Osteoblast (primary cell): ENCODE measurements at places on chromosomes 12 and 14. TPM values are rescaled to one million over a fixed set of nuclear protein-coding genes. Genes with fewer than 3 reads are reported as not detected.

DNA sequence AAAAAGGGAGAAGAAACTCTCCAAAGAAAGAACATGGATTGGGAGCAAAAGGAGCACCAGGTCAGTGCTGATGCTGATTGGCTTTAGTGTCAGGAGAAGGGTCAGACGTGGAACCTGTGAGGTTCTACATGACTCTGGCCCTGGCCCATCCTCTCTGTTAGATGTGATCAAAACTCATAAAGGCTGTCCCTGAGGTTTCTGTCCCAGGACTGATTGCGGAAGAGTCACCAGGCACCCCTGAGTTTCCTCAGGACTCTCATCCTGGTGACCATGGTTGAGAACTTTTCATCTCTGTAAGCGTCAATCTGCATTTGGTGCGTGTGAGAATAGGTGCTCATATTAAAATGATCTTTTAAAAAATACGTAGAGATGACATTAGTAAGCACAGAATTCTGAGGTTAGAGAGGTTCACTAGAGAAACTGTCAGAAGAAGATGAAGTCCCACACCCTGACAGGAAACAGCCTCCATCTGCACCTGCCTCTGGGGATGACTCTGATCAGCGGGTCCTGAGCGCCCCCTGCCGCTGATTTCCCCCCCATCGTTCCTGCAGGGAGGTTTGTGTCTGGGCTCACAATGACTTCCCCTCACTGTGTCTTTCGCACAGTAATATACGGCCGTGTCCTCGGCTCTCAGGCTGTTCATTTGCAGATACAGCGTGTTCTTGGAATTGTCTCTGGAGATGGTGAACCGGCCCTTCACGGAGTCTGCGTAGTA, 741.8 kb downstream of the TMEM121 start:
- H3K27ac ChIP-seq, result no peak overlapping the region
- no peak for DNase-seq
- no peaks in the 10 kb centered on the region for H3K4me1 ChIP-seq
- H3K4me3 ChIP-seq, result no peak overlapping the region
- no peaks in the 10 kb centered on the region for H3K27me3 ChIP-seq

DNA sequence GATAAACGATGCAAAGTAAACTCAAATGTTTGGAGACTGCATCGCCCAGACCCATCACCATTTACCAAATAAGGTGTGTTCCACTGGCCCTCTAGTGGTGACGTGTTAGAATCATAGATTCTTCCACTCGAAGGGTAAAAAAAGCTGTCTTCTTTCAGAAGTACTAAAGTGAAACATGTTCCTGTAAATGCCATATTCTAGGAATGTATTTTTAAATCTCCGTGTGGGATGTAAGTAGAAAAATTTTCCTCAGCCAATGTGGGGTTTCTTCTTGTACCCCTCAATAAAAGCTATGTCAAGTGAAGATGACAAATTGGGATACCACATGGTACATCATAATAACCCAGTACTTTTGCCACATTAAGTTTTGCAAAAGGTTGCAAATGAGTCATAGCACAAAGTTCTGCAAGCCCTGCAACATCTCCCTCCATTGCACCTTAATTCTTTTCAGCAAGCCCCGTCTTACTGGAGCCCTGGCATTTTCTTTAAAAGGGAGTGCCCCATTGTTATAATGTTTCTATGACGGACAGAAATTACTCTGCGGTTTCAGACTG, 100.8 kb downstream of the CCER1 start:
- peaks cover 4% of the 10 kb centered on the region for H3K4me1 ChIP-seq
- peak overlapping the region; percentile 54 for H3K4me3 ChIP-seq
- H3K36me3 ChIP-seq, result no peaks in the 10 kb centered on the region
- no peak for DNase-seq

GRCh38 chr12:95337146-95337545, 119.5 kb downstream of the VEZT start:
- no peaks in the 10 kb centered on the region for H3K36me3 ChIP-seq
- no peaks in the 10 kb centered on the region for H3K27me3 ChIP-seq
- no peak overlapping the region for H3K4me3 ChIP-seq
- H3K4me1 ChIP-seq, result peaks cover 16% of the 10 kb centered on the region
- DNase-seq, result no peak
- H3K27ac ChIP-seq, result no peak overlapping the region

- no peaks in the 10 kb centered on the region for H3K4me1 ChIP-seq
- peaks cover 17% of the 10 kb centered on the region for H3K27me3 ChIP-seq
- no peak for DNase-seq
- no peaks in the 10 kb centered on the region for H3K36me3 ChIP-seq
- no peak overlapping the region for H3K27ac ChIP-seq
Observed at GRCh38 chr12:105091476-105092206, 7.4 kb upstream of the ALDH1L2 start.

- no peak overlapping the region for H3K4me3 ChIP-seq
- DNase-seq, result no peak
- peaks cover 6% of the 10 kb centered on the region for H3K4me1 ChIP-seq
- no peak overlapping the region for H3K27ac ChIP-seq
- no peaks in the 10 kb centered on the region for H3K36me3 ChIP-seq
Observed at GRCh38 chr12:15534322-15534721, 212.0 kb downstream of the PTPRO start.

GRCh38 chr14:27026097-27026496, 428.3 kb upstream of the NOVA1 start:
- H3K4me1 ChIP-seq, result no peaks in the 10 kb centered on the region
- DNase-seq, result no peak
- H3K36me3 ChIP-seq, result no peaks in the 10 kb centered on the region

- no peaks in the 10 kb centered on the region for H3K4me1 ChIP-seq
- H3K27me3 ChIP-seq, result no peaks in the 10 kb centered on the region
- DNase-seq, result no peak
- H3K27ac ChIP-seq, result no peak overlapping the region
Observed at GRCh38 chr14:49920935-49921334, 28.1 kb downstream of the ARF6 start.

DNA sequence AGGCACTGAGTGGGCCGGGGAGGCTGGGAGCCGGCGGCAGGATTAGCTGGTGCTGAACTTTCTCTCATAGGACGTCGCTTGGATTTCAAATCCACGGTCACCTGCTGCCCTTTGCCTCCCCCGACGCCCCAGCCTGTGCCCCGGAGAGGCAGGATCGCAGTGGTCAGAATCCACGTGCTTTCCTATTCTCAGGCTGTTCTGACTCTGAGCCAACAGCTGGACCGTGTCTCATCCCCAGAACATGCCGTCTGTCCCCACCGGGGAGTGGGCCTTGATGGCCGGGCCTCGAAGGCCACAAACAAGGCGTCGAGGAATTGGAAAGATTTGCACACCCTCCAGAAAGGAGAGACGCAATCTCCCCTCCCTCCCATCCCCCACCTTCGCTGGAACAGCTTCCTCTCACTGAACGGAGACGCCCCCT, 18.5 kb upstream of the MLXIP start:
- no peaks in the 10 kb centered on the region for H3K27me3 ChIP-seq
- H3K27ac ChIP-seq, result no peak overlapping the region
- peaks cover 20% of the 10 kb centered on the region for H3K36me3 ChIP-seq

Gene CCDC197
- total RNA-seq, result not detected in 2 replicates

Gene CYP27B1
- 0.29 and 0.36 TPM in 2 replicates for total RNA-seq

GRCh38 chr12:25352083-25352918, 101.6 kb upstream of the KRAS start:
- H3K36me3 ChIP-seq, result no peaks in the 10 kb centered on the region
- peaks cover 9% of the 10 kb centered on the region for H3K27me3 ChIP-seq
- H3K27ac ChIP-seq, result no peak overlapping the region
- H3K4me1 ChIP-seq, result no peaks in the 10 kb centered on the region
- DNase-seq, result no peak
- H3K4me3 ChIP-seq, result no peak overlapping the region

DNA sequence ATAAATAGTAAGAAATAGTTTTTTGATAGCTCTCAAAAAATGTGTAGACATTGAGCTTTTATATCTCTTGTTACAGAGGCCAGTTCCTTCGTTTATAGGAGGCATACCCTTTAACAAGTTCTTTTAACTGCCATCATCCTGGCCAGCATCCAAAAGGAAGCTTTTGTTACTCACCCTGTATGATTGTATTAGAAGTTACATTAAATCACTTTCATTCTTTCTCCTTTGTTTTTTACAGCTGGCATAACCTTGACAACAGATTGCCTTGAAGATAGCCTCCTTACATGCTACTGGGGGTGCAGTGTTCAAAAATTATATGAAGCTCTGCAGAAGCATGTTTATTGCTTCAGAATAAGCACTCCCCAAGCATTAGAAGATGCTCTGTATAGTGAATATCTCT, 20.1 kb downstream of the CGRRF1 start:
- H3K4me1 ChIP-seq, result peaks cover 5% of the 10 kb centered on the region
- H3K27ac ChIP-seq, result no peak overlapping the region
- H3K27me3 ChIP-seq, result no peaks in the 10 kb centered on the region
- no peaks in the 10 kb centered on the region for H3K36me3 ChIP-seq
- no peak overlapping the region for H3K4me3 ChIP-seq

Gene TSPAN11
- total RNA-seq, result 5.4 and 10.0 TPM in 2 replicates

DNA sequence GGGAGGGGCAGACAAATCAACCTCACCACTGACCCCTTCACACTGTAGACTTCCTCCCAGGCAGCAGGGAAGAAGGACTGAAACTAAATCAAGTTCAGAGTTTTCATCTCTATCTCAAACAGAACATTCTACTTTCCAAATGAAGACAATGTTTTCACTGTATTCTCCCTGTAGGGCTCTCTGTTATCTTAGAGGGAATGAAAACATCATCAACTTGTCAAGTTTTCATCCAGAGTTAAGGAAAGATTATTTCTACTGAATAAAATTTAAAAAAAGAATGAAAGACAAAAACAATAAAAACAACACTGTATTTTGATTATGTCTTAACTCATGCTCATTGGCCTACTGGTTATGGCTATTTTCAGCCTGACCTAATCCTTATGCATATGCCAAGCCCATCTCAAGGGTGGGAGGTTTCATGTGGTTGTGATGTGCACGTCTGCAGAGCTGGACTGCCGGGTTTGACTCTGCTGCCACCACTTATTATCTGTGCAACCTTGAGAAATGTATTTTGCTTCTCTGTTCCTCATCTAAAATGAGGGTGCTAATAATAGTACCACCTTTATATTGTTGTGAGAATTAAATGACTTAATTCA, 152.0 kb upstream of the AVPR1A start:
- H3K27ac ChIP-seq, result no peak overlapping the region
- no peaks in the 10 kb centered on the region for H3K4me1 ChIP-seq
- no peak for DNase-seq

DNA sequence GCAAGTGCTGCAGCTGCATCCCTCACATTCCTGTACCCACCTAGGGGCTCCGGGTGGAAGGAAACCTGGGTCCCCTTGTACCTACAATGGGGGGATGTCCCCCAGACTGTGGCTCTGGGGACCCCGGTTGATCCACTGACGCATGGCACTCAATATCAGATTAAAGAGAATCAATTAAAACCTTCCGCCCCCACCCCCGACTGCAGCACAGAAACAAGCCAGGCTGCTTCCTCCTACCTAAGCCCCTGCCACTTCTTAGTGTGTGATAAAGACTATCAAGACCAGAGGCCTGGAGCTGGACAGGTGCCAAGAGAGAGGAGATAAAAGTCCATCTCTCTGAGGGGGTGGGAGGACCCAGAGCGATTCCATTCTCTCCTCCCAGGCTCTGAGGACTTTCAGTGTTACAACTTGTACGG, 28.2 kb upstream of the RPLP0 start:
- no peaks in the 10 kb centered on the region for H3K27me3 ChIP-seq
- H3K4me1 ChIP-seq, result peaks cover 83% of the 10 kb centered on the region
- peak; percentile 55 for DNase-seq
- H3K27ac ChIP-seq, result peak overlapping the region; percentile 97
- peak overlapping the region; percentile 26 for H3K4me3 ChIP-seq
- H3K36me3 ChIP-seq, result peaks cover 22% of the 10 kb centered on the region

Gene SMCO2
- 0.72 and 0.88 TPM in 2 replicates for total RNA-seq

- H3K4me3 ChIP-seq, result no peak overlapping the region
- DNase-seq, result peak; percentile 54
- no peaks in the 10 kb centered on the region for H3K27me3 ChIP-seq
- H3K27ac ChIP-seq, result peak overlapping the region; percentile 84
- peaks cover 20% of the 10 kb centered on the region for H3K4me1 ChIP-seq
- peaks cover 4% of the 10 kb centered on the region for H3K36me3 ChIP-seq
Observed at GRCh38 chr14:99413172-99413571, 67.5 kb downstream of the SETD3 start.

DNA sequence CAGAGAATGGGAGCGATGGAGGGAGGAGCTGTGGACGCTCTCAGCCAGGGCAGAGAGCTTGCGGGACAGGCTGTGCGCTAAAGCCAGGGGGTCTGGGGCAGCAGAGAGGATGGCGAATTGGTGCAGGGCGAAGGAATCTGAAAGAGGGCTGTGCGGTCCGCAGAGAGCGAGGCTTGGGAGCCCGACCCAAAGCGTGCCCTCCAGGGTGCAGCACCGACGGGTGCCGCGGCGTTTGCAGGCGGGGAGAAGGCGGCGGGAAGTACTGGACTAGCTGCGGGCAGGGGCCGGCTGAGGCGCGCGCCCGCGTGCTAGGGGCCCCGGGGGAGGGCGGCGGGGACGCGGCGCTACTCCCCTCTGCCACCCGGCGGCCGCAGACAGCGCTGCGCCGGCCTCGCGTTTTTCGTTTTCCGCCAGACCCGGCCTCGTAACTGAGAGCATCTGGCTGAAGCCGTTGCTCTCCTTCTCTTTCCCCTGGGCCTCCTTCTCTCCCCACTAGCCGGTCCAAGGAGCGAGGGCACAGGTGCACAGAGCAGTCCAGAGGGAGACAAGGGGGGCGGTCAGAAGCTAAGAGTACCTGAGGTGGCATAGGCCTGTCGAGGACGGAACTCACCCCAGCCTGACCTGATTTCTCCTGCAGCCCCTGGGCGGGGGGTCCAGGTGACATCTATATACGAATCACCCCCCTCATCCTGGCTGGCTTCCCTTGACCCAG, 24.9 kb downstream of the SLC6A12 start:
- peak overlapping the region; percentile 66 for H3K4me3 ChIP-seq
- no peak overlapping the region for H3K27ac ChIP-seq
- H3K36me3 ChIP-seq, result no peaks in the 10 kb centered on the region
- DNase-seq, result peak; percentile 98
- H3K4me1 ChIP-seq, result no peaks in the 10 kb centered on the region
- peaks cover 38% of the 10 kb centered on the region for H3K27me3 ChIP-seq

Gene RFX4
- total RNA-seq, result not detected in 2 replicates

- H3K36me3 ChIP-seq, result no peaks in the 10 kb centered on the region
- DNase-seq, result no peak
- H3K4me1 ChIP-seq, result no peaks in the 10 kb centered on the region
- H3K27me3 ChIP-seq, result no peaks in the 10 kb centered on the region
Observed at GRCh38 chr12:86117711-86118110, 138.5 kb downstream of the MGAT4C start.

Gene PLA2G1B
- total RNA-seq, result not detected in 2 replicates

GRCh38 chr14:95106971-95107370, 50.4 kb downstream of the DICER1 start:
- H3K27ac ChIP-seq, result no peak overlapping the region
- no peak for DNase-seq
- no peak overlapping the region for H3K4me3 ChIP-seq
- H3K4me1 ChIP-seq, result no peaks in the 10 kb centered on the region
- no peaks in the 10 kb centered on the region for H3K27me3 ChIP-seq
- H3K36me3 ChIP-seq, result peaks cover 87% of the 10 kb centered on the region
